ENCODE measurements at places on chromosomes 13 and 19. TPM values are rescaled to one million over a fixed set of nuclear protein-coding genes. Genes with fewer than 3 reads are reported as not detected.

GRCh38 chr13:109253316-109253715 is 533.1 kb downstream of the IRS2 start:
- DNase-seq = no peak

- DNase-seq = no peak
These were observed 3.1 kb downstream of the KLK14 start for GRCh38 chr19:51079481-51080110.

- peak; percentile 32 for DNase-seq
These were observed 52.8 kb downstream of the TNFSF13B start for GRCh38 chr13:108322206-108322824.

- DNase-seq = no peak
These were observed 13.7 kb downstream of the RRAS start for GRCh38 chr19:49626226-49626625.

GRCh38 chr19:14704450-14704849 is 14.6 kb downstream of the ZNF333 start:
- no peak for DNase-seq

GRCh38 chr19:29417048-29417447 is 108.7 kb upstream of the VSTM2B start:
- DNase-seq = no peak

DNA sequence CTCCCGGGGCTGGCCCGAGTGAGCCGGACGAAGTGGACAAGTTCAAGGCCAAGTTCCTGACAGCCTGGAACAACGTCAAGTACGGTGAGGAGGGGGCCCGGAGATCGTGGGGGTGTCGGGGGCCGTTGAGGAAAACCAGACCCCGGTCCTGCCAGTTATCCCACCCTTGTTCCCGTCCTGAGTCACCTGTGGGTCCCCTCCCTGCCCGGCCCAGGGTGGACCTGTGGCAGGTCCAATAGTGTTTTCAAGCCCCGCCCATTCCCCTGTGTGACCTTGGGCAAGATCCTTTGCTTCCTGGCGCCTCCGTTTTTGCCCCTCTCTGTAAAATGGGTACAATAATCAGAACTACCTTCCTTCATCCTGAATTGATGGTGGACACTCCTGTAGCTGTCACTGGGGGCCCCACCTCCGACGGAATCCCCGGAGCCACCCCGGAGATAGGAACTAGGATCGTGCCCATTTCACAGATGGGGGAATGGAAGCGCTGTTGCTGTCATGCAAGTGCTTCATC is 593 bp downstream of the ATG4D start:
- no peak for DNase-seq

GRCh38 chr19:41064974-41065569 is 23.2 kb upstream of the CYP2A13 start:
- DNase-seq = no peak

GRCh38 chr13:96473526-96474180 is 383.7 kb downstream of the HS6ST3 start:
- no peak for DNase-seq

- DNase-seq = no peak
These were observed 1.2 kb downstream of the F7 start for GRCh38 chr13:113106711-113107351.

DNA sequence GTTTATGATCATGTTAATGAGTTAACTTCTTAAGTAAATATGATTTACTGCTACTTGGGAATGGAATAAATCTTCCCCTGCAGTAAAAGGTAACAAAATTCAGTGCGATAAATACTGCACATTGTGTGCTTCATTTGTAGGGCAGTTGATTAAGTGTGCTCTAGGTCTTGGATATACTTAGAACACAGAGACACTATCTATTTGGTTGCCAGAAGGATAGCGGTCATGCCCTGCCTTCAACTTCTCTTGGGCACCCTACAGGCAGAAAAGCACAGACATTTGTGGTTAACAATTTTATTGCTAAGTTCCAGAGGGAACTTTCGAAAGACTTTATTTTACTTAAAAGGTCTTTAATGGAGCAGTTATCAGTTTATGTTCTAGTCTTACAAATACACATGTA is 605.8 kb downstream of the PCDH9 start:
- no peak for DNase-seq

DNA sequence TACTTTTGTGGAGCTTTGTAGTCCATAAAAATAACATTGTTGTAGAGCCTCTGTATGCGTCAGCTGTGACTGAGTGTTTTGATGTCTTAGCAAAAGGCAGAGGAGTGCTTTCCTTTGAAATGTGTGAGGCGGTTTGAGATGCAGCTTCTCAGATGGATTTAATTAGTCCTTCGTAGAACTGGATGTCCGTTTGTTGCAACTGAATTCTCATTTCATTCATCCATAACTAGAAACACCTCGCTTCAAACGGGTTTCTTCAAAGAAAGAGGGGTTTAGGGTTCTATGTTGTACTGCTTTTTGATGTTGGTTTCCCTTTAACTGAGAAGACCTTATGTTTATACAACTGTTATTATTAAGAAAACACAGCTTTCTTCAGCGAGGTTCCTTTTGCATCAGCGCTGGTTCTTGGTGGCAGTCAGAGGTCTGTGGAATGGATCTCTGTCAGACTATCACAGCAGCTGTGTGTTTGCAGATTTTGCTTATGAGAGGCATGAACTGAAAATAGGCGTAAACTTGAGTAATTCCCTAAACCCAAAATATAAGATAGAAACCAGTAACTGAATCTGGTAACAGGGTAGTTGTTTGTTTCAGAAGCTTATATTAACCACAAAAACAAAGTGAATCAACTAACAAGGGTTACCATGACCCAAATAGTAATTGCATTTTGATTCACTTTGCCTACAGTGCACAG is 194.4 kb downstream of the GGACT start:
- peak; percentile 22 for DNase-seq

- peak; percentile 62 for DNase-seq
These were observed 182.8 kb downstream of the RGCC start for GRCh38 chr13:41639955-41640780.

DNA sequence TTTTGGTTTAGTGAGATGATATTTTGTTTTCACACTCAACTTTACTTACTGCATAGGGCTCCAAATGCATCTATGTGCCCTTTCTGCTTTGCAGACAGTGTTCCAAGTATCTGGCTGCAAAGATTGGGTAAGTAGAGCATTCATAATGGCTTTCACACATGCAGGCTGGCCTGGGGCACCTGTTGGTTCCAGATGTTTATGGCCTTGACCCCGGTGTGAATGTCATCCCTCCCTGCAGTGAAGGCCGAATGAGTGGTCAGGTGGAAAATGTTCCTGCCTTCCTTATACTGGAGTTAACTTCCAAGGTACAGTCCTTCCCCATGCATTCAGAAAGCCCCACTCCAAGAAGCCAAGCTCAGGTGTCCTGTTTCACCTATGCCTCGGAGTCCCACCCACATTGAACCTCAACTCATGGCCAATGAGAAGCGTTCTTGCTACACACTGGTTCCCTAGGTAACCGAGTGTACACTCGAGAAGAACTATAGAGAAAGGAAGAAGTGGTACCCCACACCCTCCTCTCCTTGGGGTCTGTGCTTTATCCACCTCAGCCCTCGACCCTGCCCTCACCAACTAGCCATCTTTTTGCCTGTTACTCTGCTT is 23.0 kb upstream of the ZNF536 start:
- no peak for DNase-seq

DNA sequence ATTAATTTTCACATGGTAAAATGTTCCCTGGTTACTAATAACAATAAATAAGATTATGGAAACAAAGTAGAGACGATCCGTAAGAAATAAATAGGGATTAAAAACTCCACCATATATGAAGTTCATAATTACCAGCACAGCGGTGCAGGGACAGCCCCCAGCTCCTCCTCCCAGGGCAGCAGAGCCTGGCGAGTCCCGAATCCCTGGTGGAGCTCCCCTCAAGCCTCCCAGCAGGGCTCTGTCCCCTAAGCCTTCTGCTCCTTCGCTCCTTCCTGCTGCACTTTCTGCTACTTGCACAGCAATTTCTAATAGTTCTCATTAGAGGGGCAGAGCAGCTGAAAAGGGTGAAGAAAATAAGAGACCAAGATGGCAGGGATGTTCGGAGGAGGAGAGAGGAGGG is 43.6 kb downstream of the RASA3 start:
- DNase-seq = no peak

- no peak for DNase-seq
These were observed 426.7 kb downstream of the LIG4 start for GRCh38 chr13:107788464-107789165.

- peak; percentile 91 for DNase-seq
These were observed 17.8 kb downstream of the SPC24 start for GRCh38 chr19:11137542-11138384.

DNA sequence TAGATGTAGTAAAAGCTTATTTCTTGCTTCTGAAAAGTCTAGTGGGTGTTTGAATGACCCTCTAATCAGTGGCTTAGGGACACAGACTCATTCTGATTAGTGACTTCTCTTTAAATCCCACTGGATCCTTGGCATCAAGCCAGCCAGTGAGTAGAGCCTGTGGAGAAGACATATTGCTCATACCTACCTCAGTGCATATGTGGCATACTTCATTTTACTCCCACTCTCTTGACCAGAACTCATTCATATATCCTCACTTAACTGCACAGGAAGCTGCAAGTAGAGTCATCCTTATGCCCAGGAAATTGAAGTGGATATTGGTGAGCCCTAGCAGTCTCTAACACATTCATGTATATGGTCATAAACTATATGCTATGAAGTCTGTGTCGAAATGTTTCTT is 148.3 kb downstream of the PDS5B start:
- no peak for DNase-seq

- no peak for DNase-seq
These were observed 1203.3 kb downstream of the UQCRFS1 start for GRCh38 chr19:28009696-28010095.

- no peak for DNase-seq
These were observed 37.8 kb downstream of the VSTM2B start for GRCh38 chr19:29563486-29564101.

GRCh38 chr13:71290963-71291841 is 575.8 kb downstream of the DACH1 start:
- no peak for DNase-seq

- DNase-seq = no peak
These were observed 845 bp downstream of the SPRY2 start for GRCh38 chr13:80339912-80340650.

DNA sequence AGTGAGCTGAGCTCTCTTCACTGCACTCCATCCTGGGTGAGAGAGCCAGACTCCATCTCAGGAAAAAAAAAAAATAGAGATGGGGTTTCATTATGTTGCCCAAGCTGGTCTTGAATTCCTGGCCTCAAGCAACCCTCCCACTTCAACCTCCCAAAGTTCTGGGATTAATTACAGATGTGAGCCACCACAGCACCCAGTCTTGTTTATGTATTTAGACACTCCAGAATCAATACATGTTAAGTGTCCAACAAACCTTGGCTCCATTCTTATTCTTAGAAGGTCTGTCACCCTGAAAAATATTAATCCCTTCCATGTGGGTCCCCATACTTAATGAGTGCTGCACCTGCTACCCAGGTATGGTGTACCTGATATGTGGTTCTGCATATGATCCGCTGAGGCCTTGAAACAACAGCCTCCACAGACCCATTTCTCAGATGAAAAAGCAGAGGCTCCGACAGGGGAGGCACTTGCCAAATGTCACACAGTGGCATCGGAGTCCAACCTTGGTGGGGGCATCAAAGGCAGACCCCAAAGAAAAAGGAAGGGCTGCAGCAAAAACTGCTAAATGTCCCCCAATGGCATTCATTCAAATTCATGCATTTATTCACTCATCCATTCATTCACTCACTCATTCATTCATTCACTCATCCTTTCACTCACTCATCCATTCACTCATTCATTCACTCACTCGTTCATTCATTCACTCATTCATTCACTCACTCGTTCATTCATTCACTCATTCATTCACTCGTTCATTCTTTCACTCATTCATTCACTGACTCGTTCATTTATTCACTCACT is 16.7 kb downstream of the TICAM1 start:
- no peak for DNase-seq

- no peak for DNase-seq
These were observed 14.1 kb downstream of the MIER2 start for GRCh38 chr19:330503-330902.

LAIR1 gene
- total RNA-seq = 11.5 TPM

FCHO1 gene
- 2.4 TPM for total RNA-seq

IFNL1 gene
- total RNA-seq = not detected

CACNG7 gene
- total RNA-seq = not detected

NLRP4 gene
- total RNA-seq = not detected

DACT3 gene
- 6.7 TPM for total RNA-seq

RGCC gene
- total RNA-seq = 43.6 TPM

ERCC1 gene
- total RNA-seq = 60.3 TPM

ZNF98 gene
- total RNA-seq = 3.7 TPM

RFX1 gene
- 3.9 TPM for total RNA-seq

MBD3L3 gene
- total RNA-seq = not detected

ZNF497 gene
- total RNA-seq = 1.6 TPM

MUC16 gene
- 0.49 TPM for total RNA-seq

GNA15 gene
- 13.2 TPM for total RNA-seq

MISP3 gene
- total RNA-seq = 0.89 TPM

GMIP gene
- 7.2 TPM for total RNA-seq

KLK11 gene
- 19.5 TPM for total RNA-seq

HIPK4 gene
- 0.10 TPM for total RNA-seq
